ENCODE measurements at places on chromosomes 3 and 15.
A peak's percentile ranks its signal among the peaks of the same experiment; 100 is the strongest.

DNA sequence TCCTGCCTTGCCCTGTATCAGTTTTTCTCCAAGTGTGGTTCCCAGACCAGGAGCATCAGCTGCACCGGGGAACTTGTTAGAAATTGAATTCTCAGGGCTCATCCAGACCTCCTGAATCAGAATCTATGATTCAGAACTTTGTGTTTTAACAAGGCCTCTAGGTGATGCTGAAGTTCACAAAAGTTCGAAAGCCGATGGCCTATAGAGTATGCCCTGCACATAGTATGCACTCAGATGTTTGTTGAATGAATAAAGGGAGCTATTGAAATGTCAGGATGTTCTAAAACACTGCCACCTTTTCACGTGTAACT, 664 bp upstream of the LARP6 start:
- DNase-seq = no peak

GRCh38 chr3:179416681-179417080, 34.6 kb downstream of the GNB4 start:
- DNase-seq = no peak

- no peak for DNase-seq
Measured at GRCh38 chr15:42149493-42150218, 6.8 kb downstream of the PLA2G4F start.

DNA sequence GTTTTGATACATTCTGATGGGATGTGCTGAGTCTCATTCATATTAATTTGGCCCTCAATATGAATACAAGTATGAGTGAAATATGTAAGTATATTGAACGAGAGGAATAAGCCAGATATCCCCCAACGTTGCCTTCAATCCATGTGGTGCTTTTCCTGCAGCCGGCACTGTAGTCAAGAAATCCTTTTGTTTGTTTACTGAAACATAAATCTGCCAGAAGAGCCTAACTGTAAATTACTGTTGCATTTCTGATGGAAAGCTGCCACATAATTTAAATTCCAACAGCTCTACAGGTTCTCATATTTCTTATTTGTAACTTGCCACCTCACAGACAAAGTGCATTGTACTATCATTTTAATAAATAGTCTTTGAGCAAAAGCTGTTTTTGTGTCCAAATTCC, 314.0 kb downstream of the KBTBD8 start:
- DNase-seq = no peak

DNA sequence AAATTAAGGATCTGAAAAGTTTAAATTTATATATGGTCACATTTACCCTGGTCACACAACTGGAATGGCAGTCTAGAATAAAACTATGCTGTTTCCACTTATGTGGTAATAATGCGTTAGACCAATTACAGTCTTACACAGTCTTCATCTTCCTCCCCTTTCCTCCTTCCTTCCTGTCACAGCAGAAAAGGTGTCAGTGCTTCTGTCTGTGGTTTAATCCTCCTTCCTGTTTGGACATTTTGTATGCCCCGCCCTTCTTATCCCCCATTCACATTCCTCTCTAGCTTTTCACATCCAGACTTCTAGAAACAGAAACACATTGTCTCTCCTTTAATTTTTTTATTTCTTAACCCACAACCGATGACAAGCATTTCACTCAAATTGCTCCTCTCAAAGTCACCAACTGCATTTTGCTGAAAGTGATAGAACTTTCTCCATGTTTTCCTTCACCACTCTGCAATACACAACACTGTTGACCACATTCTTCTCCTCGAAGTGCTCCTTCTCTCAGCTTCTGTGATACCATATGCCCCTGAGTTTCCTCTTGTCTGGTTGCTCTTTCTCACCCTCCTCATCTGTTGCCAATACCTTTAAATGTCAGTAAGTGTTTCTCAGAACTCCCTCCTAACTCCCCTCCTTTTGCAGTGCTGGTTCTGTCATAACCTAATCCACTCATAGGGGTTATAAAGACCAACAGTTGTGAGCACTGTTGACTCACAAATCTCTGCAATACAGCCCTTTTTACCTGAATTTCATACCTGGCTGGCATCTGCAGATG, 271.6 kb downstream of the UBE2E2 start:
- no peak for DNase-seq

DNA sequence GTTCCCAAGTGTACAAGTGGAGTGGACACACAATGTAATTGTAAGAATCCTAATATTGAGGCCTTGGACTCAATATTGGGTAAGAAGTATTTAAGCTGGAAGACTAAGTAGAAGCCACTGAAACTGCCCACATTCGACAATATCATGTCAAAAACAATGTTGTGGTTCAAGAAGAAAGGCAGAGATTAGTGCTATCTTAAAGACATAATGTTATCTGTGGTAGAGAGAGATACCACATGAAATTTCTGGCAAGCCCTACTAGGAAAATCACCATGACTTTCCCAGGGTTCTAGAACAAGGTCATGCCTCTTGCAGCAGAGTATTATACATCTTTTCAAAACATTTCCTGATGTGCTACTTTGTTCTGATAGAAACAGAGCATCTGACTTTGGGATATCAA, 192.6 kb downstream of the RAP2B start:
- DNase-seq = no peak

DNA sequence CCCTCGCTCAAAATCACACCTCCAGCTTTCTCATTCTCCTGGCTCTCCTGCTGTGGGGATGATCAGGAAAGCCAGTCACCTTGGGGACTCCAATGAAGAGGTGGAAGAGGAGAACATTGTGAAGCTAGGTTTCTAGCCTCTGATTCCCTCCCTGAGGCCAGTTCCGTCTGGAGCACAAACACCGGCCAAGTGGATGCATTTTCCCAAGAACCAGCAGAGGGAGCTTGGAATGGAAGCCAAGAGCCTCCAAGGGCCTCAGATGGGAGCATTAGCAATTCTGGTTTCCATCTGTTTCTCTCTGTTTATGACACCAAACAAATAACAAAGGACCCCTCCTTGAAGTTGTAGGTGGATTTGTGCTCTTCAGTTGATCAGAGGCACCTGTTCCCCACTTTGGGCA, 40.6 kb upstream of the NMNAT3 start:
- peak; percentile 26 for DNase-seq

GRCh38 chr3:111541911-111542483, at the start of gene CD96:
Gene CD96 (plus strand): TSS chr3:111542197. CDS start chr3:111542249, 52 bp downstream.
- DNase-seq = no peak

DNA sequence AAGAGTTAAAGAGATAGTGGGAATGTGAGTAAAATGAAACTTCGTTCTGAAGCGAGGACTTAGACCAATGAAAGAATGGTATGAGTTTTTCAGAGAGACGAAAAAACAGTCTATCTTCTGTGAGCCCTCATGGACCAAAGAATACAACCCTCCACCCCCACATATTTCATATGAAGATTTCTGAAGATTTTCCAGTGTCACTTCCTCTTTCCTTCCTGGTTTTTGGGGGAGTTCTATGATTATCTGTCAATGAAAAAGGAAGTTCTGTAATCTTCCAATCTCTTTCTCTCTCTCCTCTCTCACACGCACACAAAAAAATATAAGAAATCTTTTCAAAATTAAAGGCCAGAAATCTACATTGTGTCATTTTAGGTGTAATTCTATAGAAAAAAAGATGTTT, 27.7 kb downstream of the CMSS1 start:
- no peak for DNase-seq

- no peak for DNase-seq
Measured at GRCh38 chr15:99197856-99198255, 51.5 kb downstream of the TTC23 start.

DNA sequence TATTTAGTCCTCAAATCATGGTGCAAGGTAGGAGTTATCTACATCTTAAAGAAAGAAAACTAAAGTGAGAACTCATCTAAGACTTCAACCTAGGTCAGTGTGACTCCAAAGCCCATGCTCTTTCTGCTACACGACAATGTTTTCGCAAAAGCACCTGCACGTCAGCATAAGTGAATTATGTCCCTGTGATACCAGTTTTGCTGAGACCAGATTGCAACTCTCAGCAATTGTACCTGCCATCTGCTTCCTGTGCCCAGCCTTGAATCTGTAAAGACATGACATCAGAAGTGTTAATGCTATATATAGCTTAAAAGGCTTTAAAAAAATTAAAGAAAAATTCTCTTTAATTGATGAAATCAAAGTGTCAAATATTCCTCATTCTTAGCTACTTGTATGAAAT, 43.4 kb downstream of the RETNLB start:
- DNase-seq = no peak

Data from HCT116 (cell line).